ENCODE measurements at places on chromosomes 13 and 19. TPM values are rescaled to one million over a fixed set of nuclear protein-coding genes. Genes with fewer than 3 reads are reported as not detected.

Gene LGALS7
- 1.1 TPM for total RNA-seq

Gene KRTDAP
- not detected for total RNA-seq

Gene IZUMO1
- total RNA-seq: 4.2 TPM

- H3K4me1 ChIP-seq: peaks cover 26% of the 10 kb centered on the region
- H3K36me3 ChIP-seq: peaks cover 34% of the 10 kb centered on the region
- DNase-seq: no peak
- no peaks in the 10 kb centered on the region for H3K27me3 ChIP-seq
- H3K27ac ChIP-seq: peak overlapping the region; percentile 5
- peak overlapping the region; percentile 94 for H3K4me3 ChIP-seq
Measured at GRCh38 chr19:39413911-39414608, 1.6 kb downstream of the PLEKHG2 start.
